ENCODE measurements at places on chromosomes 3 and 15.

DNA sequence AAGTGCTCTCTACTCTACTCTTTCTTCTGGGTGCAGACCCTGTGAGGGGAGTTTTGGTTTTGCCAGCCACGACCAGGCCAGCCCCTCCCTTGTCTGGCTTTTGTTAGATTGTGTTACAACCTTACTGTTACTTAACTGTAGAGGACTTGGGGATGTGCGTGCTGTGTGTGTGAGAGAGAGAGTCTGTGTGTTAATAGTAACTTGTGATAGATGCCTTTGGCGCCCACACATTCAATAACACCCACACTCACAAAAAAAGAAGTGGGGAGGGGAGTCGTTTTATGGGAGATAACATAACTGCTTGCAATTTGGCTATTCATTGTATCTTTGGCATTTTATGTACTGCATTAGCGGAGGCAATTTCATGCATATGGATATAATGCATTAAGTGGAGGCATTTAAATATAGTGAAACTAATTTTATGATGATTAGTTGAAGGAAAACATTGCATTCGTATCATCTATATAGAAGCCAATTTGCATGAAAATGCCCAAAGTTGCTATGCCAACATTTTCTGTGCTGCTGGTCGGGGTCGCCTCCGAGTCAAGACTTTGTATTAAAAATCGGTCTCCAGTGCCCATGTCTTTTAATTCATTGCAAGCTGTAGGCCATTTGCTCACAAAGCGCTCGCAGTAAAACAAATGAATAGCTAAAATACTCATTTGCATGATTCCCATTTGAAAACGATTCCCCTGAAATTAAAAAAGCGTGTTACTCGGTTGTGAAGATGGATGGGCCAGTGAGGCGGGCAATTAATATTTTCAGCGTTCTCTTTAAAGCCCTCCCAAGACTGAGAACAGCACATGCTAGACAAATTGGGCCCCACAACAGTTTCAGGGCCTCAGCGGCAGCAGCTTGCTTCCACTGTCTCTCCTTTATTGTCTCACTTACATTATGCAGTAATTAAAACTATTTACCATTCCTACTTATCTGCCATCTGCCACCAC is 158.5 kb upstream of the SMAD3 start:
- no peak for DNase-seq

DNA sequence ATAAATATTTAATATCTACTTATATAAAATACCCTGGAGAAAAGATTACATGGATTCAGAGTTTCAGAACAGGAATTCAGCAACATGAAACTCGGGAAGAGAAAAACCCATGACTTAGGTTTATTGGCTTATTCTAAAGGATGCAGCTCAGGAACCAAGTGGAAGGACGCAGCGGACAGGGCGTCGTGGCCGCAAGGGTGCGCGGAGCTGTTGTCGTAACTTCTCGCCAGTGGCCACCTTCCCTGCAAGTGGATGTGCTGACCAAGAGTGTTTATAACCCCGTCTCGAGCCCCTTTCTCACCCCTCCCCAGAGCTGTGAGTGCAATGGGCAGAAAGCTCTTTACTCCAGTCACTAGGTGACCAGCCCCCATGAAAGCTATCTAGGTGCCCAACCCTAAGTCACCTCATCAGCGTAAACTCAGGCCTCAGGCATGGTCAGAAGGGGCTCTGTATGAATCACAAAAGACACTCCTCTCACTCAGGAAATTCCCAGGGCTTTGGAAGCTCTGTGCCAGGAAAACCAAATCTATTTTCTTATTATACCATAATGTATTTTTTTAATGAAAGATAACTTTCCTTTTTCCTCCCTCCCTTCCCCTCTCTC is 77.3 kb downstream of the CHRNA7 start:
- no peak for DNase-seq

- no peak for DNase-seq
Measured at GRCh38 chr3:31980530-31981205, 394 bp downstream of the OSBPL10 start.

DNA sequence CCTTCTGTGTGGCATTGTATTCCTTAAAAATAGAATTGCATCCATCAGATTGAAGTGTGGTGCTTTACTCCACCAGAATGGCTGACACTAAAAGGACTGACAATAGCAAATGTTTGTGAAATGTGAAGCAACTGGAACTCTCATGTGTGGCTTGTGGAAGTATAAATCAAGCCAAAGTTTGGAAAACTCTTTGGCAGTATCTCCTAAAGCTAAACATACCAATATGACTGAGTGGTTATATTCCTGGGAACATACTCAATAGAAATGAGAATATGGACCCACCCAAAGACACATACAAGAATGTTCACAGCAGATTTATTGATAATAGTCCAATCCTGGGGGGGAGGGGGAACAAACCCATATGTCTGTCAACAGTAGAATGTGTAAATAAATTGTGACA is 87.1 kb downstream of the RARB start:
- DNase-seq: no peak

DNA sequence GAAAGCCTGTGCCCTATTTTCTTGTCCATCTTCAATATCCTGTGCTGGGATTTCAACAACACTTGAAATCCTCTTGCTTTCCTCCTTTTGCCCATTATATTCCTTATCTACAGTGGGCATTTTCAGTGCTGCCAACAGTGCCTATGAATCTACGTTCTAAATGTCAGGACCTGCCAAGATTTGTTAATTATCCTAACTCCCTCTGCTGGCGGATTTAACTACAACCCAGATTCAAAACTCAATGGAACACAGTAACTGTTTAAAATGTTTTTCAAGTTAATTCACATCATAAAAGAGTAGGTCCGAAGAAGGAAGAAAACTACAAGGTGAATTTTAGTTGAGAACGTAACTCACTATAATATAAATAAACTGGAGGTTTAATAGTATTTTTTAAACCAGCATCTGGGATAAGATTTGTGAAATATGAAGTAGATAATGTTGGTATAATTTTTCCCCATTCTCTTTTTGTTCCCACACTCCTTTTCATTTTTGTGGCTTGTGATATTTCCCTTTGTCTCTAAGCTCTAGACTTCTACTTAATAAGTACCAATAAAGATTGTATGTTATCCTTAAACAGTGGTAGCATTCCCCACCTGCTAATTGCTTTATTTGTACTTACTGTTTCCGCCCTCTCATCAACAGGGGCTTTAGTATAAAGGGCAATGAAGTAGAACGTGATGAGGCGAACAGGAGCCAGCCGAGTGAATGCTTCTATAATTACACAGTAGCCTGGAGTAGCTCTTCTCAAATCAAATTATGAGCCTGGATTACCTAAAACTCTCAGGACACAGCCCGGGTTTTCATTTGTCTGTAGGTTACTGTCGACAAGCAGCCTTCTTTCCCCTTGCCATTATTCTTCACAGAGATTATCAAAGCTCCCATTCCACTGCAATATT is 302.5 kb upstream of the ATP11B start:
- no peak for DNase-seq

- peak; percentile 6 for DNase-seq
Measured at GRCh38 chr3:148466143-148466542, 231.6 kb upstream of the AGTR1 start.

DNA sequence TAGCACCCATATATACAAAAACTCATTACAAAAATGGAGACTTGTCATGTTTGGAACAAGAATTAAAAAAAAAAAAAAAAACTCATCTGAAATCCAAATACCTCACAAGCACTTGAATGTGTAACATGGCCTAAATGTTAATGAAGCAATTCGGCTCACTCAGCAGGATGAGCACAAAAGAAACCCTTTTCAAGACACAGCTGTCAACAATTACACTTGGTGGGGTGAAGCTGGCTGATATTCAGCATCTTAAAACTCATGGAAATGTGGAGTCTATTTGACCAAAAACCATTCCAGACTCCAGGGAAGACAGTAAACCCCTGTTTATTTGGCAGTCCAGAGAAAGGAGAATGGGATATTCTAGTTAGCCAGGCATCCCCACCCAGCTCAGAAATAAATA is 205.4 kb upstream of the TSC22D2 start:
- no peak for DNase-seq

Data from inflammatory macrophage treated with lipopolysaccharide for 4 hours (primary cell).